Occipital lobe (tissue), 3 donors: ENCODE measurements at places on chromosomes 7 and 10. TPM values are rescaled to one million over a fixed set of nuclear protein-coding genes. Genes with fewer than 3 reads are reported as not detected.

RTKN2 gene
- total RNA-seq = 7.5 TPM

CALML3 gene
- not detected for total RNA-seq

AGAP4 gene
- total RNA-seq = 6.1 TPM

STEAP1B gene
- 1.1 TPM for total RNA-seq

PARG gene
- total RNA-seq = 127 TPM

OR6V1 gene
- total RNA-seq = not detected

ADCY1 gene
- total RNA-seq = 226 TPM

AMPH gene
- 17.0 TPM for total RNA-seq

CCDC3 gene
- 12.8 TPM for total RNA-seq

ACTR3C gene
- total RNA-seq = 7.3 TPM

ZNF727 gene
- 0.47 TPM for total RNA-seq

PRKCQ gene
- 1.4 TPM for total RNA-seq

VSTM4 gene
- total RNA-seq = 2.3 TPM

ZNF736 gene
- total RNA-seq = 63.8 TPM

SFTPA1 gene
- total RNA-seq = 0.16 TPM

ACSL5 gene
- total RNA-seq = 3.0 TPM

STEAP2 gene
- total RNA-seq = 2.3 TPM

LRIT2 gene
- total RNA-seq = not detected

GJD4 gene
- total RNA-seq = not detected
